ENCODE measurements at places on chromosomes 11 and 22.

DNA sequence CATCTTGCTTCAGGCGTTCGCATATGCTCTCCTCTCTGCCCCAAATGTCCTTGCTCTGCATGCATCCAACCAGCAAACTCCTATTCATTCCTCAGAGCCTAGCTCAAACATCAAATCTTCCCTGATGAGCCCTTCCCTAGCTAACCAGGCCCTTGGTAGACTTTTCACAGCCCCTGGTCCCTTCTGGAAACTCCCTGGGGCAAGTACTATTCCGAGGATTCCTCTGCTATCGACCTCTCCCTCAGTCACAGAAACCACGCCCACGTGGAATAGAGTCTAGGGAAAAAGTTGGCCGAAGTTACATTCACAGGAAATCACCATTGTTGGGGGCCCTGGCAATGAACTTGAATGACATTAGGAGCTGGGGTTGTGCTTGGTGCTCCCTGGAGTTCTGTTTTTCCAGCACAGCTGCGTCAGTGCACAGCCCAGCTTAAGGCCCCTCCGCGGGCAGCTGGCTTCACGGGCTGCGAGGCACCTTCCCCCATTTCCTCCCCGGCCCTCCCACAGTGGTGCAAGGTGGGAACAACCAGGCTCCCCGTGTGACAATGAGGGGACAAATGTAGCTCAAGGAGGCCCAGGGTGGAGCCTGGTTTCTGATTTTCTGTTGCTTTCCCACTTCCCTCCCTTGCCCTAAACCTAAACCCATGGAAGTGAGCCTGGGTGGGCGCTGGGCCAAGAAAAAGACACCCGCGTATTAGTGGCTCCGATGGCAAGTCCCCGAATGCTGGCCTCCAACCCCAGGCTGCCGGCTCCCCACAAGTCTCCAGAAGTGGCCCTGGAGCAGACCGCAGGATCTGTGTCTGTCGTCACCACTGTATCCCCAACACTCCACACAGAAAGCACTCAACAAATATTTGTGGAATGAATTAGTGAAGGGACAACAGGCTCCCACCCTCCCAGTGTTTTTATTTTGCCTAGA, 4.3 kb upstream of the ATP5MGL start:
- DNase-seq = no peak

DNA sequence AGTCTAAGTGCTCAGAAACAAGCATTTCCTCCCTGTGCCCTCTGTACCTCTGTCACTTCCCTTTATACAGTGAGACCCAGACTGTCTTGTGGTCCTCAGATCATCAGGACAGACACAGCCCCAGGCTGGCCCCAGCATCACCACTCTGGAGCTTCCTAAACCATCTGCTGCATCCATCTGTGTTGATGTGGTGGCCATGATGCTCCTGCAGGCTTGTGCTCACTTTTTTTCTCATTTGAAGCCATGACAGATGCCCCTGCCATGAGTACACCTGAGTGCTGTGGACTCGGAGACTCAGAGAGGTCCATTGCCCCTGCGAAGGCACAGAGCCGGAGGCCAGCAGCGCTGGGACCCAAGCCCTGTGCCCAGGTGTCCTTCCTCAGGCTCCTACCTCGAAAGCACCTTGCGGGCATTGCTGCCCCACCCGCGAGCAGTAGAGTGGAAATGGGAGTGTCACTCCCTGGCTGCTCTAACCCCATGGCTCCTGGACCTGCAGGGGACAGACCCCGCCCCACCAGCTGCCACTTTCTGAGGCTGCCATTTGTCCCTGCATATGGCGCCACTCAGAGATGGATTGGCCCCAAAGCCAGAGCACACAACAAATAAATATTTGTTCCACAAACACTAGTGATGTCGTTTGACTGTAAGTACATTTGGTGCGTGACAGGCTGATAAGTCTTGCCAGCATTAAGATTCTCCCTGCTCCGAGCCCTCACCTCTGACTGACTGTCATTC, 593.5 kb downstream of the TBC1D22A start:
- no peak for DNase-seq

- DNase-seq = no peak
Measured at GRCh38 chr22:36117053-36117554, 43.5 kb downstream of the APOL3 start.

DNA sequence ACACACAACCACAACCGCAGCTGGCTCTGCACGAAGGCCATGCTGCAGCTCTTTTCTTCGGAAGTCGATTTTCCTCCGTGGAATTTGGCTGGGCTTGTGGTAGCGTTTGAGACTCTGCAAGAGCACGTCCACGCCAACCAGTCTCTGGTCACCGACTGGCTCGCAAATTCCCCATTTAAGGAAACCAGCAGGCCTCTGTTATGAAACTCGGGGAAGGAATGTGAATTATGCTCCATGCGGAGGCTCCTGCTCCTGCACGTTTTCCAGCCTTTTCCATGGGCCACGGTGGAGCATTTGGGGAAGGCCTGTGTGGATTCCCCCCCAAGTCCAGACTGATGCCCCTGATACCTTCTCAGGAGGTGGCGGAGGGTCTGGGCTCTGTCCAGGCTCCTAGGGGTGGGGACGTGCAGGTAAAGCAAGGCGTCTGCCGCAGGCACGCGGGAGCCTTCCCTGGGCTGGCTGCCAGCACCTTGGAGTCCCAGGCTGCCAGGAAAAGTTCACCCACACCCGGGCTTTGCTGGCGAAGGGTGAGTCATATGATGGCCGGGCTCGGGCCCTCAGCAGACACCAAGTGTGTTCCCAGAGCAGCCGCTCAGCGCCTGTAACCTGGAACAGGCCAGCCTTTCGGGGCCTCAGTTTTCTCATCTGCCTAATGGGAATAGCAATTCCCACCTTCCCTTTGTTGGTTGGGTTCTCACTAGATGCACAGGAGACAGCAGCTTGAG, 41.9 kb downstream of the LRP5 start:
- DNase-seq = no peak

DNA sequence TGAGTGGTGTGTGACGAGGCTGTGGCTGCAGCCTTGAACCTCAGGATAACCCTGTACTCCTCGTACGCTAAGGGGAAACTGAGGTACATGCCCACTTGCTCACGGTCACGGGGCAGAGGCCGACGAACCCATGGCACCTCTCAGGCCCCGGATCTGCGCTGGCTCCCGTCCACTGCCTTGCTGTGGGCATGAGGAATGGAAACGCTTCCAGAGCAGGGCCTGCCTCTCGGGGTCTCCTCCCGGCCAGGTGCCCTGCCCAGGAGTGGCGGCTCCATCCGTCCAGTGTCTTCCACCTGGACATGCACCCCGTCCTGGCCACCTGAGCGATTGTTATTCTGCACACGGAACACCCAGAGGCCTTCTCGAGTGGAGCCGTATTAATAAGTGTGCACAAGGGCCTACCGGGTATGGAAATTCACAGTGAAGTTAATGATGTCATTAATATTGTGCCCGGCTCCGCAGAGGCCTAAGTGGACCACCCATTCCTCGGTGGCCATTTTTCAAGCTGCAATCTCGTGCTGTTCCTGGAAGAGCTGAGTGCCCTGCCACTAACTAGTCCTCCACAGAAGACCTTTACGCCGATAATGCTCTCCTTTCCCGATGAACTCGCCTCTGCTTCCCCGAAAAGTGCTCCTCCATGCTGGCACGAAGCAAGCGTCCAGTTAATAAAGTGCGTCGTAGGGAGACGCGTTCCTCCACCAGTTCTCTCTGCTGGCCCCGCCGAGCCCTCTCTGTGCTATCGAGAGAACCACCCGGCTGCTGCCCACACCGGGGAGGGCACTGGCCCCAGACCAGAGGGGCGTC, 927.9 kb downstream of the BRD1 start:
- no peak for DNase-seq

GRCh38 chr11:116731097-116731761, 41.6 kb downstream of the BUD13 start:
- DNase-seq = no peak

- no peak for DNase-seq
Measured at GRCh38 chr11:102419181-102419580, 33.4 kb downstream of the TMEM123 start.

GRCh38 chr11:73524774-73525173, 73.1 kb downstream of the FAM168A start:
- DNase-seq = no peak

DNA sequence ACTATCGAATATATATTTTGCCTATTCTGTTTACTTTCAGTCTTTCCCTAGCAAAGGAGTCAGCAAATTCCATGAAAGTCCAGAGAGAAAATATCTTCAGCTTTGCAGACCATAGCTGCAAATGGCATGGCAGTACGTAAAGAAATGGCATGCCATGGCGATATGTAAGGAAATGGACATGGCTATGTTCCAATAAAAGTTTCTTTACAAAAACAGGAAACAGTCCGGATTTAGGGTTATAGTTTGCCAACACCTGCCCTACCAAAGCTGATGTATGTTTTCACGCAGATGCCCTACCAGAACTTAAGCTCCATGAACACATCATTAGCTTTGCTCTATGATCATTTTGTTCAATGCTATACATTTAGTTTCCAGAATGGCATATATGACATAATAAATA, 19.5 kb downstream of the KIAA0930 start:
- no peak for DNase-seq

GRCh38 chr11:86251345-86251744, 6.8 kb downstream of the EED start:
- DNase-seq = no peak

GRCh38 chr11:73334384-73335203, 26.5 kb downstream of the ARHGEF17 start:
- no peak for DNase-seq

DNA sequence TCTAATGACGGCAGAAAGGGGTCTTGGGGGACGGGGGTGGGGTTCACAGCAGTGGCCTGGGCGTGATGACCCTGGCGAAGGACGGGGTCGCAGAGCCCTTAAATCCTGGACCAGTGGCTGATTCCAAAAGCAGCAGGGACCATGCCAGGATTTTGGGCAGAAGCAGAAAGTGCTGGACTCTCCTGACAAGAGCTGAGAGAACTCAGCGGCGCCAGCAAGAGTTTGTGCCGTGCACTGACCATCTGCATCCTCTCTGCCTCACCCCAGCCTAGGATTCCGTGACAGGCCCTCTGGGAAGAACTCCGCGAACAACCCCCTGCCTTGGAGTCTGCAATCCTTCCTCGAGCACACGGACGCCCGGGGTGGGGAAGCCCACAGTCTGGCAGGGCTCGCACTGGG, 644 bp upstream of the NDUFV1 start:
- DNase-seq = no peak

DNA sequence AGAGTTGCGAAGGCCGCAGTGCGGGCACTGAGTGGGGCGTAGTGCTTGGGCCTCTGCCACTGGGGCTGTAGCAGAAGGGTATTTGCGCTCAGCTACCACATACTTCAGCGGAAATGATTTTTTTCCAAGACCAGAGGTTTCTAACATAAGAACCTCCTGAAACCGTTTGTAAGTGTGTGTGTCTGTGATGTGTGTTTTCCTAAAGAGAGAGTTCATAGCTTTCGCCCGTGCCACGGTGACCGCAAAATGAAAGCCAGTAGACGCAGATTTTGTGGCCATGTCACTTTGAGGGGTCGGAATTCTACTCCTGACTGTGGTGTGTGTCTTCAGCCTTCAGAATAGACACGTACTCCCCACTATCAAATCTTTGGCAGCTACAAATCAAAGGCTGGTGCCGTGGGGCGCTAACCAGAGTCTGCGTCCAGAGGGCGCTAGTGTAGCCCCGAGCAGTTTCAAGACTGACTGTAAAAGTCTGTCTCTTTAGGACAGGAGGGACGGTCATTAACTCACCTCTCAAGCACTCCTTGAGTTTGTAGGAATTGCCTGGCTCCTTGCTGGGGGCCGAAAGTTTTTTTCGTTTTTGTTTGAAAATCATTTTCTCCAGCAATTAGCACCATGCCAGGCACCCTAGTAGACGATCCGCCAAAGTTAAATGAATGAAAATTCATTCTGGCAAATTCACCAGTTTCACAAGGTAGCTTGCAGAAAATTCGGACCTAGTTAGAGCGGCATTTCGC, 2.5 kb upstream of the CALCA start:
- peak; percentile 26 for DNase-seq

- no peak for DNase-seq
Measured at GRCh38 chr11:117997406-117997805, 11.2 kb downstream of the IL10RA start.

Measured in naive thymus-derived CD8-positive, alpha-beta T cell (primary cell).